Stimulated activated CD8-positive, alpha-beta memory T cell treated with anti-CD3 and anti-CD28 coated beads, Interleukin-15, amount 100 ng/mL, for 4 hours (primary cell): ENCODE measurements at places on chromosomes 4 and X.

DNA sequence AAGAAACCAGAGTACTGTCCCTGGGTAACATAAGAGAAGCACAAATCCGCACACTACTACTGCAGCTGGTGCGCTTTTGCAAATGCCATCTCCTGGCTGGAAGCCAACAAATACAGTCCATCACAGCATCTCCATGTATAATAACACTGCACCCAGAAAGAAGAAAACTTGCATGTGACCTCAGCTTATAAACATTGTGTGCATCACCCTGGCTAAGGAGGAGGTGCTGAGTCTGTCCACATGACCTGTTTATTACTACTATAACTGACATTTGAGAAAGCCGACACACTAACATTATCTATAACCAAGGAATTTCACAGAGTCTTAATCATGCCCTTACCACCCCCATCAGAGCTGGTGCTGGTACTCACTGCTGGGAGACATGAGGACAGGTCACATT is 516.8 kb downstream of the CFAP47 start:
- DNase-seq: no peak

GRCh38 chr4:10095296-10095991 is 21.2 kb downstream of the WDR1 start:
- DNase-seq: no peak

DNA sequence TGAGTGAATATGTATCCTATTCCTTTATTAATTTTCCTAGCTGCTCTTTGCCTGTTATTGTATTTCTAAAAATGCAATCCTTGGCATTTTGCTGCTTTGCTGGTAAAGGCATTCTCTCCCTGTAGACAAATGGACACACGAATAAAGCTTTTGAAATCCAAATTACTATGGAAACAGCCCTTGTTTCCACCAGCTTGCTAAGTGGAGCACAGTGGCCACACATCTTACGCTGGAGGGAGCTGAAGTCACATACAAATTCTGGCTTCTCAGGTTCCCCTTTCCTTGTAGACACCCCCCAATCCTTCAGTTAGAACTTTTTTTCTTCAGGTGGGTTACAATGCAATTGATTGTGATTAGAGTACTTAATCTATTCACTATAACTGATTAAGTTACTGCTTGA is 66.2 kb downstream of the AGA start:
- no peak for DNase-seq

- no peak for DNase-seq
Measured at GRCh38 chrX:39809331-39809730, 288.4 kb downstream of the BCOR start.

- DNase-seq: no peak
Measured at GRCh38 chr4:11496351-11496829, 67.7 kb upstream of the HS3ST1 start.

DNA sequence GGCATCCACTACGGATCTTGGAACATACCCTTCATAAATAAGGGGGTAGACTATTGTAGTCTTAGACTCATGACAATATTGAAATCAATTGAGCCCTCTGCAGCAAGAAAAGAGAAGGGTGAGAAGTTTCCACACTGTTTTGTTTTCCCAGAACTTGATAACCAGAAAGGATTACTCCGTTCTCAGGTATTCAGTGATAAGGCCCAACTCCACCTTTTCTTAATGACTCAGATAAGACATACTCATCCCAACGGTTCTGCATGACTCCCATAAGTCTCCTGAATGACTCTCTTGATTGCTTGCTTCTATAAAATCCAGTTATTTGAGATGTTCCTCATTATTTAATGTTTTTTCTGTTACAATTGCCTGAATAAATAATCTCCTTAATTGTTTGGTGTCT is 111.7 kb downstream of the PABPC4L start:
- DNase-seq: no peak

- peak; percentile 13 for DNase-seq
Measured at GRCh38 chrX:118839334-118839958, 15.8 kb downstream of the ZCCHC12 start.
